ENCODE measurements at places on chromosomes 11 and 22.
A peak's percentile ranks its signal among the peaks of the same experiment; 100 is the strongest.

- DNase-seq: peak; percentile 44
Measured at GRCh38 chr11:69444381-69445130, 36.9 kb upstream of the LINC01488 start.

DNA sequence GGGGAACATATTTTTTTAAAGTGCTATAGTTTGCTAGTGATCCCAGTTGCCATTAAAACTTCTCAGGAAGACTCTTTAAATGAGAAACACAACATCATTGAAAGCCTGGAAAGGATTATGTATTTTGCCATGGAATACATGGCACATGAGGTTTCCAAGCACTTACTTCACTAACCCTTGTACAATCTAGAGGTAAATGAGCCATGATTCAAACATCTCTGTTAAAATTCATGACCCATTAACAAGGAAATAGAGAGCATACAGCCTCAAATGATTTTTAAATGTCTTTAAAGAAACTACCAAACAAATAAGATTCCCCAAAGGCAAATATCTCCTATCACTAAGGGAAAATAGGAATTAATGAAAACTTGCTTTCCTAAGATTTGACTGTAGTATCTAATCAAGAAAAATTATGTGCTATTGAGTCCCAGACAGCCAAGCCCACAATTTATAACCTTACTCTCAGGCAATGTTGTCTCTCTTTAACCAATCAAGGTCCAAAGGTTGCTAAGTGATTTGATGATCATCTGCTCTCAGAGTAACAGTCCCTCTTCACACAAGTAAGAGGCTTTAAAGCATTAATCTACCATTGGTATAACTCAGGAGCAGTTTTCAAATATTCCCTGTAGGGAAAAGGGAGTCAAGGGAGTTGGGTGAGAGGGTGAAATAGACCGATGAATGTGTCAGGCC lies 92.0 kb upstream of the DDI1 start:
- no peak for DNase-seq

DNA sequence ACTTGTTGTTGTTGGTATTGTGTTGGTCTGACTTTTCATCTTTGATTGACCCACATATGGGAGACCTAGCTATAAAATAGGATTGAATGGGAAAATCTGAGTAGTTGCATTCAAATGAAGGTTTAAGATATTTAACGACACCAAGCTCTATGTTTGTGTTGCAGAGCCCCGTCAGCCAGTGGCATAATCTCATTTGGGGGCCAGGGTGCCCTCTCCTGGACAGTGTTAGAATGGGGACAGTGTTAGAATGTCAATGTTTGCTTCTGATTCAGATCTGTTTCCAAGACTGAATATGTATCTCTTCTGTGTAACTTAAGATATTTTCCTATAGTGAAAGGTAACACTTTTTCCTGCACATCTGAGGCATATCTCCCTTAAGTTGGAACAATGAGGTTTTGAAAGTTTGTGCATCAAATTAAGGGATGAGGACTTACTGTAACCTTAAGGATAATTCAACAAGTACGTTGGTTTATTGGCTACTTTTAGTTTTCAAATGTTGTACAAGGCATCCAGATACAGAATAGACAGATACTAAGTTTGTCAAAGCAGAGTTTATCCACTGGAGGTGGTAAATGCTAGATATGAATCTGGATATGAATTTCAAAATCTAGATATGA lies 5.3 kb upstream of the OR52M1 start:
- DNase-seq: no peak

GRCh38 chr11:23725752-23726151 lies 771.1 kb upstream of the LUZP2 start:
- no peak for DNase-seq

DNA sequence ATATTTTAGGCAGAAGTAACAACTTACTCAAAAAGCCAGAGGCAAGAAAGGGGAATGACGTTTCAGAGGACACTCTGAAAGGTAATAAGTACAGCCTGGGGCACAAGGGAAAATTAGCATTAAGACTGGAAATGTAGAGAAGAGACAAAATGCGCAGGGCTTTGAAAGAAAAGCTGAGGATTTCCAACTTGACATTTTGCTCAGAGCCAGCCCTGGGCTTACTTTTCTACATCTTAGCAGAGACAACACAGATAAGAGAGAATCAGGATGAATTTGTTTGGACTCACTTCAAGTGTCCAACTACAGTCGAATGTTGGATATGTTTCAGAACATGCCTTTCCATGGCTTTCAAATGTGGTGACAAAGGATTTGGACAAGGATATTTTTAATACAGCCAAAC lies 808.9 kb upstream of the LUZP2 start:
- no peak for DNase-seq

- no peak for DNase-seq
Measured at GRCh38 chr11:9316334-9316733, 1.9 kb upstream of the TMEM41B start.

- DNase-seq: peak; percentile 89
Measured at GRCh38 chr22:43823353-43823908, 11.3 kb upstream of the EFCAB6 start.

DNA sequence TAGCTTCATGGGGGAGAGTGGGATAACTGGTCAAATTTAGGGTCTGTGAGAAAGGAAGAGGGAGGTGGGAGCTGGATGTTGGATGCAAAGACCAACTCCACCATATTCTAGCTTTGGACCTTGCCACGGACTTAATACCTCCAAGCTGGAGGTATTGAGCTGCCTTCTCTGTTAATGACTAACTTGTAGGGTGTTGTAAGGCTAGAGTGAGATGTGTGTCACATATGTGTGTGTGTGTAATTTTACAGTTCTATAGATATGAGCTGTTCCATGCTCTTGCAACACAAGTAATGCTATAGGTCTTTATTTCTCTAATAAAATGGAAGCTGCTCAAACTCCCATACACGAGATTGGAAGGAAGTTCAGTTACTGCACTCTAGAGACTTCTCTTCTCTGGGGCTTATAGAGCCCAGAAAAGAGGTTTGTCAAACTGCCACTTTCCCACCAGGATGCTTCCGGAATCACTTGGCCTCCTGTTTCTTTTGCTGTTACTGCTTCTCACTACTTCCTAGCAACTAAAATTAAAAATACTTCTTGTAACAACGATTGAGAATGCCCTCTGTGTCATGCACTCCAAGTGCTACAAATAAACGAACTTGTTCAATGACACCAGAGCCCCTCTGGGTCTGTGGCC lies 16.0 kb upstream of the FJX1 start:
- no peak for DNase-seq

GRCh38 chr22:28829358-28830181 lies 29.2 kb upstream of the XBP1 start:
- DNase-seq: peak; percentile 86

DNA sequence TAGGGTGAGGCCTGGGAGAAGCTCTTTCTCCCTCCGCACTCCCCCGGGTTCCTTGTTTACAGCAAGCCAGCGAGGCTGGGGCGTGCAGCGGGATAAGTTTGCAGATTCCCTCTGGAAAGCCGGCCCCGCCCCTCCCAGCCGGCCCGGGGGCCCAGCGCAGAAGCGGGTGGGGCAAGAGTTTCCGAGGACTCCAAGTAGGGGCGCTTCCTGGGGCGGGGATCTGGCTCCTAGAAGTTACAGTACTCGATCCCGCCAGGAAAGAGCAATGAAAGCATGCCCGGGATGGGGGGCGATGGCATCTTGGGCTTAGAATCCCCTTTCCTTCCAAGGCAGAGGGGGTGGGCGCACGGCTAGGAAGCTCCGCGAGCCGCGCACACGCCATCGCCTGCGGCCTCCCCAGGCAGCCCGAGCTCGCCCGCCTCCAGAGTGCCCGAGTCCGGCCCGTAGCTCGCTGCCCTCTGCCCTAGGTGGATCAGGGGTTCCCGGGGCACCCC lies 385 bp downstream of the TST start:
- DNase-seq: peak; percentile 82

- peak; percentile 48 for DNase-seq
Measured at GRCh38 chr11:114317787-114318137, 21.6 kb downstream of the NNMT start.

DNA sequence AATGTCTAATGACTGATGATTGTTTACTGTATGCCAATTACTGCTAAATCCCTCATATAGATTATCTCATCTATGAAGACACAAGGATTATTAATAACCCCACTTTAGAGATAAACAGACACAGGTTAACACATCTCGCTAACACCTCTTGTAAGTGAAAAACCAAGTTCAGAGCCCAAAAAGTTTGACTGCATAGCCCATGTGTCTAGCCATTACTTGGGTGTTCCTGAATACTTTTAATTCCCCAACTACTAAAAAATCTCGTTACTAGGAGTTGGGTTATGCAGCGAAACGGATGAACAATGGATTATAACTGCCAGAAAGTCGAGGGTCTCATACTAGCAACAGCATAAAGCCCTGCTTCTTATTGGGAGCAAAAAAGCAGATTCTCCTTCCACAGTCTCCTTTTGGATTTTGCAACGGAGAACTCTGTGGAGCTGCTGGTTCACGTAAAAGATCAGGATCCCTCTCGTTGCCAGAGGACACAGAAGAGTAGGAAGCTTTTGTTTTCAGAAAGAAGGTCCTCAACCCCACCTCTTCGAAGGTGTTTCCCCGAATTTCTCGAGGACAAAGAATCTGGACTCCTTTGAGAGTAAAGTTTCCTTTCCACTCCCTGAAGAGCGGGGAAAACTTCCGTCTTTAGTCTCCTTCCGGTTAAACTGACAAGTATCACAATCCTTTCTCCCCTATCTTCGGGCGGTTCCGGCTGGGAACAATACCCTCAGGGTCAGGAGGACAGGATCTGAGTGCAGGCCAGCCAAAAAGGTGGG lies 979 bp downstream of the ZBED5 start:
- DNase-seq: no peak

DNA sequence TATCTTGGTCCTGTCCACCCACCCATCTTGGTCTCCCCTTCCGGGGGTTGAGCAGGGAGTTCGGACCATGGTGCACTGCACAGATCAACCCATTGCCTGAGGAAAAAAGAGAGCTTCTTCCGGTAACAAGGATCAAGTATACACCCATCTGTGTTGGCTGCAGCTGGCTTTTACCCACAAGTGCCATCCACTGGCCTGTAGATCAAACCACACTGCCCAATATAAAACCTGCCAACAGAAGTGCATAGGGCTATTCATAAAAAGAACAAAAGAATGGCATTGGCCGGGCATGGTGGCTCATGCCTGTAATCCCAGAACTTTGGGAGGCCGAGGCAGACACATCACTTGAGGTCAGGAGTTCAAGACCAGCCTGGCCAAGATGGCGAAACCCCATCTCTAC lies 94.5 kb downstream of the ZC3H12C start:
- no peak for DNase-seq

- DNase-seq: peak; percentile 10
Measured at GRCh38 chr22:36930041-36930935, 16.9 kb downstream of the CSF2RB start.

DNA sequence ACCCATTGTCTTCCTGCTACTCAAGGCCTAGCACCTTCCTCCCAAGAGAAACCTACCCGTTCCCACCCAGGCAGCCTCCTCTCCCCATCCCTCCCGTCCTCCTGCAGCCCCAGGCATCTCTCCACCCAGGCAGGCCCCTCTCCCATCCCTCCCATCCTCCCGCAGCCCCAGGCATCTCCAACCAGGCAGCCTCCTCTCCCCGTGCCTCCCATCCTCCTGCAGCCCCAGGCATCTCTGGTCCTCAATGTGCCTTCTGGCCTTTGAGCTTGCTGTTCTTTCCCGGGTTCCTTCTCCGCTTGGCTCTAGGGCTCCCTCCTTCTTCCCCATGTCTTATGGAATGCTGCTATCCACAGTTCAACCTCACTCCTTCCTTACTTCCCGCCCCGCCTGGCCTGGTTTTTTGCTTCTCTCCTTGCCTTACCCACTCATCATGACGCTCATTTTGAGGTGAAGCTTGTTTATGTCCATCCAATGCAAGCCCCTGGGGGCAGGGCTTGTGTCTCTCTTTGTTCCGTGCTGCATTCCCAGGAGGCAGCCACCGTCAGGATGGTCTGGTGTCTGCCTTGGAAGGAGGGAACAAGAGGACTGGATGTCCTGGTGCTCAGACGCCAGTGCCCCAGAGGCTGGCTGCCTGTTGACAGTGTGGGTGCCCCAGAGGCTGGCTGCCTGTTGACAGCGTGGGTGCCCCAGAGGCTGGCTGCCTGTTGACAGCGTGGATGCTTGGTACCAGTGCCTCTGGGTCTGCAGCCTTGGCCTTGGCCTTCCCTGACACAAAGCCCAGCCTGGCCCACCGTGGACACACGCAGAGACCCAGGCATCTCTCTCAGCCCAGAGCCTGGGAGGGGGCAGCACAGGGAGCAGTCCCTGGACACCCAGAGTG lies 815.7 kb downstream of the BRD1 start:
- peak; percentile 69 for DNase-seq

GRCh38 chr11:101476191-101476590 lies 107.6 kb downstream of the TRPC6 start:
- DNase-seq: no peak

GRCh38 chr11:111301004-111301841 lies 2.9 kb downstream of the POU2AF3 start:
- no peak for DNase-seq

GRCh38 chr22:39932918-39933649 lies 27.1 kb upstream of the TMA7B start:
- DNase-seq: no peak

DNA sequence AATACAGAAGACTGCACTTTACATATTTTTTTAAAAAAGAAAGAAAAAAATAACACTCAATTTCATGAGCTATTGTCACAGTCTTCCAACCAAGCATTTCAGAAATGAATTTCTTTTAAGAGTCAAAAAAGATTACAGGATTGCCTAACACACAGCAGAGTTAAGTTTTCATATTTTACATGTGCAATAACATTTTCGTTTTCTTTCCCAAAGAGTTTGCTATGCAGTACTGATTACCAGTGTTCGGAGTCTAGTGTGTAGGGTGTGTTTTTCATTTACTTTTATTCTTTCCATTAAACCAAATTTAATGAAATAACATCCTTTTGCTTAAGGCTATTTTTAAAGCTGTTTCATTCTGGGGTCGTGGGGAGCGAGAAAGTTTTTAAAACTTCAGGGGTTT lies 53.2 kb downstream of the MN1 start:
- no peak for DNase-seq

- DNase-seq: no peak
Measured at GRCh38 chr11:125343086-125343717, 152.9 kb downstream of the FEZ1 start.

GRCh38 chr11:43746670-43747069 lies 66.1 kb downstream of the HSD17B12 start:
- no peak for DNase-seq

DNA sequence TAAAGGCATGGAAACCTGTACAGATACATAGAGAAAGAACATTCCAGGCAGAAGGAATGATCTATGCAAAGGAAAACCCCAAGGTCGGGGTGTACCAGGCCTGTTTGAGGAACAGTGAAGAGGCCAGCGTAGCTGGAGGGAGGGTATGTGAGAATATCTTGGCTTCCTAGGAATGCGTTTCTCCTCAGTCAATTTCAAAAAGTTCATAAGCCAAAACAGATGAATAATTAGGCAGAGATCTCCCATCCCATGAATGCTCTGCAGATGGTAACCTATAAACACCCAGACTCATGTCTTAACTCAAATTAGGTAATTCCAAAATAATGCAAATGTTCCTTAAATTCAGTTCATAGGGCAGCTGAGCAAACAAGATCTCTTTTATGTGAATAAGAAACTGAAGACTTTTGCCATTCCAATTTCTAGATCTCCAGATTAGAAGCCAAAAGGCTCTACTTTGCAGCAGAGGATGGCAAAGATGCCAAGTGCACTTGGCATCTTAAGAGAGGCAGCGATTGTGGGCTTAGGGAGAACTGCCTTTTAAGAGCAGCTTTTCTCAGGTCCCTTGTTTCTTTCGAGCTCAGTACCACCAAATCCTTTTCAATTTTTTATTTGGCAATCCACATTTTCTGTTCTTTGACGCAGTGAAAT lies 13.2 kb downstream of the FAM118B start:
- no peak for DNase-seq

GRCh38 chr11:11272254-11272653 lies 80.8 kb downstream of the CSNK2A3 start:
- no peak for DNase-seq
